COLO829 (cell line): ENCODE measurements at places on chromosomes 6 and 20.

DNA sequence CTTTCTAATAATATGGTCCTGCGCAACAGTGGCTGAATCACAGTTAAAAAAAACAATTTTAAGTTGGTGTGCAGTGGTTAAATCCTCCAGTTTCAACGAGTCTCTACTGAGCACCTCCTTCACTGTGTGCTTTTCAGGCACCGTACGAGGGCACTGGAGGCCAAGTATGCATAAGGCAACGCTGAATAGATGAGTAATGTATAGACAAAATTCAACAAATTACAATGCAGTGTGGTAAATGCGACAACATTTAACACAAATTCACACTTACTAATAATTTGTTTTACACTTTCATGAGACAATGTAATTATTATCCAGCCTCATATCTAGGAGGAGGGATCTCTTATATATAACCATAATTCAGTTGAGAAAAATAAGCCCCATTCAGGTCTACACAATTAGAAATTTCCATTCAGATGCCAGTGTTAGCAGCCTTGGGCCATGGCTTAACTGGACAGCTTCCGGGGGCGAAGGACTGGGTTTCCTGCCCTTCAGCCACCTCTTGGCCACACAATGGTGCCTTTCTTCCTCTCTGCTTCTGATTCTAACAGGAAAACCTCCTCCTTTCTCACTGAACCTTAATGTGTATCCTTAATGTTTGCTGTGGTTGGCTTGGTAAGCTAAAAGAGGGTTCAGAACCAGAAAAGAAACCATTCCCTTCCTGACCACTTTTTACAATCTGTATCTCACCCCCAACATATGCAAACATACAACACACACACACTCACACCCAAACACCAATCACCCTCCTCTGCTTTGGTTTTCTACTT is 51.9 kb downstream of the B4GALT5 start:
- DNase-seq = peak; percentile 89

DNA sequence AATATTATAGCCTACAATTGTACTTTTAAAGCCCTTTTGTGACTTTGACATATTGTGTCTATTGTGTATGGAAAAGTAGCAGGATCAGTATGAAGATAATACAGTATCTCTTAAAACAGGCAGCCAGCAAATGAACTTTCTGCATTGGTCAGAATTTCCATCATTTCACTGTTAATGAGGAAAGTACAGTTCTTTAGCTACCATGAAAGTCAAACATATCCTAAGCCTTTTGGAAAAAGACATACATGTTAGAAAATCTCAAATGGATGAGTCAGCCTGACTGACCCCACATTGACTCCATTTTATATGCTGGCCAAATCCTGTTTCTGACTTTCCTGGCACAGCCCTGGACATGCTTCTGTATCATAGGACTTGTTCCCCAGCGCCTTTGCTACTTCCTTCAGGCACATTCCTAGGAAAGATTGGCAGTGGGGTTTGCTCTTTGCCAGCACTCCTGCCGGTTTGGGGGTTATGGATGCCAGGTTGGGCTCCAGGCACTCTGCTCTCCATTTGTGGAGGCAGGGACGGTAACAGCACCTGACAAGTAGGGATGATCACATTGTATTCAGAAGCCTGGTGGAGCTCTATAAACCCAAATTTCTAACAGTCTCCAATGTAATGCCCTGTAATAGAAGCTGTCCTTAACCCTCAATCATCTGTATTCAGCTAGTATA is 43.7 kb downstream of the TOP1 start:
- DNase-seq = peak; percentile 78

DNA sequence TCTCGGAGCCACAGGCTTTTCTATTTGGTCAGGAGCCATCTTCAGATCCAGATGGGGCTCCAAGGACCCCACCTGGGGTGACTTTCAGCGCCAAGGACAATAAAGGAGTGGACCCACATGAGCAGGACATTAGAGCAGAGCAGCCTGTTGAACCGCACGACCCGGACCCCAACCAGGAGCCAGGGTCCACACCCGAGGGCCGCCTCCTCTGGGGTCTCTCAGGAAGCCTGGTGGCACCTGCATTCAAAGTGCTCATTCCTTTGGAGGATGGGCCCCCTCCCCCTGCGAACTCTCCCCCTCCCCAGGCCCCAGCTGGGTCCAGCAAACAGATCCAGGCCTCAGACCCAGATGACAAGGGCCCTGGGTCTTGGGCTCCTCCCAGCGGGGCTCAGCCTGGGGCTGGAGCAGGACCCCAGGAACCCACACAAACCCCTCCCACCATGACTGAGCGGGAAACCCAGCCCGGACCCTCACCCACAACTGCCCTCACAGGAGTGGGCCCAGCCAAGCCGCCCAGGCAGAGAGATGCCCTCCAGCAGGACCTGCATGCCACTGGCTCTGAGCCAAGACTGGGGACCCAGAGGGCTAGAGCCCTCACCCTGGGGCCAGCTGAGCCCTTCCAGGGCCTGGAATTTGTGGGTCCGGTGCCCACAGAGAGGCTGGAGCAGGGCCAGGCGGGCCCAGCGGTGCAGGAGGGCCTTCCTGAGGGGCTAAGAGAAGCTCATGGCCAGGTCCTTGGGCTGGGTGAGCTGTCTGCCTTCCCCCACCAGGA is 23.9 kb downstream of the RAB44 start:
- no peak for DNase-seq

DNA sequence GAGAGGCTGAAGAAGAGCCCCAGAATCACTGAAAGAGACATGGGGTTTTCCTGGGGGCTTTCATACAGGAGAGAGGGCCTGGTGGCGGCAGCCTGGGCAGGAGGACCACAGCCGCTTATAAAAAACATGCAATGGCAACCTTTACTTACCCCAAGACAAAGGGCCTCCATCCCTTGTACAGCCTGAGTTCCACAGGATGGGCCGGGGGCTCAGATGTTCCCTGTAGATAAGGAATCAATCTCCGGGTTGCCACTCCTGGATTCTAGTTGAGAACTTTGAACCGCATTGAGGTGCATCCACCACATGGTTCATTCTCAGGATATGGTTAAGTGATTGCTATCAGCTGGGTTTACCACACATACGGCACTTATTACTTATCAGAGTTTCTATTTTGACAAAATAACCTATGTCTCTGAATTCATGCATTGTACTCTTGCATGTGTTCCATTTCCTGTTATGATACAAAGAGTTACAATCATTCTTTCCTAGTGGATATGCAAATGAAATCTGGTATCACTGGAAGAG is 677.6 kb downstream of the KIF16B start:
- peak; percentile 31 for DNase-seq

DNA sequence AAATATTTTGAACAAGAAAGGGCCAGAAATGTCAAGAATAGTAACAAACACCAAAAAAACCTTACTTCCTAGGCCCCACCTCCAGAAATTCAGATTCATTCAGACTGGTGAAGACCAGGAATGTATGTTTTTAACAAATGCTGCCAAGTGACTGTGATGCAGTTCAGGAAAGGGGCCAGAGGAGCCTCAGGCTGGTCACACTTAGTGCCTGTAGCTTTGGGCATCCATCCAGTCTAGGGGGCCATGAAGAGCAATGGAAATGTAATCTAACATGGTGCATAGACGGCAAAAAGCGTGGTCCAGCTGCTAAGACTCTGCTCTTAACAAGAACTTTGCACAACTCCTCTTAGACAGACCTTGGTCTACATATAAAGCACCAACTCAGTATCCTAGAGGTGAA is 7.1 kb downstream of the GJA1 start:
- no peak for DNase-seq

GRCh38 chr6:34207695-34208443 is 28.8 kb upstream of the HMGA1 start:
- no peak for DNase-seq

DNA sequence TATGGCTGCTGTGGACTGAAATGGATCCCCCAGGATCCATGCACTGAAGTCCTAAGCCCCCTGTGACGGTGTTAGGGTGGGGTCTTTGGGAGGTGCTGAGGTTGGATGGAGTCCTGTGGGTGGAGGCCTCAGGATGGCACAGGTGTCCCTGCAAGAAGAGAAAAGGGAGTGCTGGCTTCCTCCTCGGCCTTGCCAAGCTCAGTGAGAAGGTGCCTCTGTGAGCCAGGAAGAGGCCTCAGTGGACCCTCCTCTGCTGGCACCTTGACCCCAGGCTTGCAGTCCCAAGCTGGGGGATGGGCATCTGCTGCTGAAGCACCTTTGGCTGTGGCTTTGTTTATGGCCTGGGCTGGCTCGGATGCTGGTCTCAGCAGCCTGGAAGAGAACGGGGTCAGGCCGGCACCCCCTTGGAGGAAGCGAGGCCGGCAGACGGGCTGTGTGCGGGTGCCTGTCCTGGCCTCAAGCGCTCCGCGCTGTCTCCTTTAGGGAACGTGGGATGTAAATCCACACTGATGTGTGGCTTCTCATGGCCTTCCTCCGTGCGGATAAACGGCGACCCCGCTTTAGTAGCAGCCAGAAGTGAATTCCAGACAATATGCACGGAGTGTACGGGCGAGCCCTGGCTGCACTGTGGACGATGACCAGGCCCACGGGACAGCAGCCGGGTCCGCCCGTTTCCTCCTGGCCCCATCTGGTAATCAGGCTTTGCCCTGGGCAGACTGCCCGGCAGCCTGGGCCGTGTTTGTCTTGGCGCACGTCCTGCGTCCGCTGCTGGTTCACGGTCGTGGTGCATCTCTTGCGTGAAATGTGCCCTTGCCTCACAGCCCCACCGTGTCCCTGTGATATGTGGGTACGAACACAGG is 182.6 kb downstream of the ERMARD start:
- DNase-seq = no peak

DNA sequence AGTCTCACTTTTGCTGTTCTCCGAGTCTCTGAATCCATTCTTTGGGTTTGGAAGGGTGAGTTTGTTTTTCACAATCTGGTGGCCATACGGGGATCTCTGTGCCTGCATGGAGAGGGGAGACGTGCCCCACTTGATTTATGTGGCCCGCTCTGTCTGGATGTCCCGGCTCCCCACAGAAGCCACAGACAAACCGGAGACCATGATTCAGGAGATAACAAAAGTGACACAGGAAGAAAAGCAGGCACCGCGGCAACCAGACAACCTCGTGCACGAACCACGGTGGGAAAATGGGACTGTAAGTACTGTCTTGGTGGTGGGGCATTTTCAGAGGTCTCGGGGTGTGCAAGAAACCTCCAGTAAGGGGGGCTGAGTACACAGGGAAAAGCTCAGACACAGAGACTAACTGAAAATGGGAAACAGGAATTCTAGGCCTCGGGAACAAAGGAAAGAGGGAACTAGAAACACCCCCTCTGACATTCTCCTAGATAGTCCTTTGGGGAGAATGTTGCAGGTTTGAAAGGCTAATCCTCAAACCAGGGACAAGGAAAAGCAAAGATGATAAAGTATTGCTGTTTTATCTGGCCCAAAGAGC is 22.1 kb upstream of the ZNF318 start:
- DNase-seq = no peak

DNA sequence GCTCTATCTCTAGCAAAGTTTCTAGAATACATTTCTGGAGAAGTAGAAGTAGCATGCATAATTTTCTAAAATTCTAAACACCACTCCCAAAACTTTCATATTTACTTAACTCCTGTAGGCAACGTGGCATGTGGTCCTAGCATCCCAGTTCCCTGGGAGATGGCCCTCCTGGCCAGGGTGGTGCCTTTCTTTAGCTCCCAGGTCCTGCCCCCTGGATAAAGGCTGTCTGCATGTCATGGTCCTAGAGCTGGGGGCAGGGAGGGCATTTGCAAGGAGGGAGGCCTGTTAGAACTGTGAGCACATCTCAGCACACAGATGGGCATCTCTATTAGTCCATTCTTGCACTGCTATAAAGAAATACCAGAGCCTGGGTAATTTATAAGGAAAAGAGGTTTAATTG is 485.6 kb upstream of the SULF2 start:
- no peak for DNase-seq

GRCh38 chr6:34926655-34927054 is 37.6 kb downstream of the ANKS1A start:
- no peak for DNase-seq

DNA sequence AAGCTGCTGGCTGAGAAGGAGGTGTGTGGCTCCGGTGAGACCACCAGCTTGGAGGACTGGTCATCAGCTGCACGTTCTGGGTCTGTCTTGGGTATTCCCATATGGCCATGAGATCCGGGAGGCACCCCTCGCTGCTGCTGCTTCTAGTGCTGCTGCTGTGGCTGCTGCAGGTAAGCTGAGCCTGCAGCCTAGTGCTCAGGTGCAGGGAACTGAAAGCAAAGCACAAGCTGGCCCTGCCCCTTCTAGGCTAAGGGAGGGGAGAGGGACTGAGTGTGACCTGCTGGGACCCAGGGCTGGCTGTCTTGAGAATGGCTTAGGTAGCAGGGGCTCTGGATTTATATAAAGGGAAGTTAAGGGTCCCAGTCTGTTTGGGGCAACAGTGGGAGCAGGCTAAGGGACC is 403 bp downstream of the CDH26 start:
- no peak for DNase-seq

GRCh38 chr6:14633479-14633878 is 515.9 kb downstream of the CD83 start:
- DNase-seq = no peak

DNA sequence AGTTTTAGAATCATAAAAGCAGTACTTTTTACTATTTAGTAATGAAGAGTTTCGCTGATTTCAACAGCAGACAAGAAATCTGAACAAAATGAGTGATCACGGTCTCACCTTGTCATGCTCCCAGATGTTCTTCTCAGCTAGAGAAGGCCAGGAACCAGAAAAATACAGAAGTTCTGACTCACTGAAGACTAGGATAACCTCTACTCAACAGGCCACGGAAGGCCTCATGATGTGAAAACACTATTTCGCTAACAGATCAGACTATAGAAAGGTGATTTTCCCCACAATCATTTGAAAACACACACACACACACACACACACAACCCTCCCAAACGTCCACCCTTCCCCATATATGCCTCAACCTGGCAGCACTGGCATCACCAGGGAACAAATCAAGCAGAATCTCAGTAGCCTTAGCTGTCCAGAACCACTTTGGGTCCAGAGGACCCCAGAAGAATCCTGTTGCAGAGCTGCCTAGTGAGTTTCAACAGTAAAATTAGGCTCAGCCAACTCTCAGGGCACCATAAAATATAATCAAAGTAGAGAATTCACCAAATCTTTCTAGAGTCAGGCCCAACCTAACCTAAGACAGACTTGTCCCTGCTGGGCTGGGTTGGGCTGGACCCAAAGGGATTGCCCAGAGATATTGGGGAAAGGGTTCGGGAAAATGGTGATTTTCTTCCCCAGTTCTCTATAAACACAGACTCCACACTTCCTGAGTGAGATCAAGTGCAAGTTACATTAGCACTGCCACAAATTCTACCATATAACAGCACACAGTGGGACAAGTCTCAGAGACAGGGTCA is 7.9 kb downstream of the EXOC2 start:
- DNase-seq = no peak
